EH (cell line): ENCODE measurements at places on chromosomes 6 and 20.

DNA sequence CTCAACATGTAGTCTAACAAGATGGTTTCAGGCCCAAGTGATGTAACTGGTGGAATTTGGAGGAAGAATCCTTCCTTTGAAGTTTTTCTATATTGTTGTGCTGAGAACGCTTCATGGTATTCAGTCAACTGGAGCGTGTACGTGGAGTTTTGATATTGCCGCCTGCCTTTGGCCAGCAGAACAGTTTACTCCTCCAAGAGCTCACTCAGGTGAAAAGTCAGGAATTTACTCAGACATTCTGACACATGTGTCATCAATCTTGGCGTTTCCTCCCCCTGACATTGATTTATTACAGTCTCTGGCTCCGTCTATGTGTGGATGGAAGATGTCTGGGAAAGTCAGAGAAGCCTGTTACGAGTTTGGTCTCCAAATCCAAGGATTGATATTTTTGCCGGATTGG, 19.0 kb upstream of the TGM2 start:
- no peak for DNase-seq

GRCh38 chr20:2114127-2114959, 12.7 kb downstream of the STK35 start:
- peak; percentile 9 for DNase-seq

DNA sequence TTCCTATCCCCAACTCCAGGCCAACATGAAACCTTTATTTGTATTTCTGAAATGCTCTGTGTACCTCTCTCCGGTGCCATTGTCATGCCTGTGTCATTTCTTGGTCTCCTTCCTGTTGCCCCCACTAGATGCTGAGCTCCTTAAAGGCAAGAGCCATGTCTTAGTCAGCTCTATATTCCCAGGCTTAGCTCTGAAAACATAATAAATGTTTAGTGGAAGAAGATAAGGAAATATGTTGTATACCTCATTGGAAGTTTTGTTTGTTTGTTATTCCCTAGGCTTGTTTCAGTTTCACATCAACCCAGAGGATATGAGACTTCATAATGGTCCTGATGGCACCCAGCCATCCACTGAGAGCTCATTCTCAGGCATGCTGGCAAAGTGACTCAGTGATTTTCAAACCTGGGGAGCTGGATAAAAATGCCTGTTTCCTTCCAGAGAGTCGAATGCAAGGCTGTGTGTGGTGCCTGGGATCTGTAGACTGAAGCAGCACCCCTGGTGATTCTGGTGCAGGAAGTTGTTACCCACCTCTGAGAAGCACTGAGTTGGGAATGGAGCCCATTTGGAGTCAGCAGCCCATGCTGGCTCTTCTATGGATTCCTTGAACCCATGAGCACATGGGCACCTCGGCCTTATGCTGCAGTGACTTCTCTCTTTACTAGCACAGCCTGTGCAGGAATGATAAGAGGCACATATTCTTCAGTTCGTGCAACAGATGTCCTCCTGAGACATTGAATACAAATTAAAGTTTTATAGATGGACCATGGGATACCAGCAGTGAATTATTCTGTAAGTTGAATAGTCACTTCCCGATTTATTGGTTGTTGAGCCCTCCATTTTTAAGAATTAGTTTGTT, 205.2 kb downstream of the FARS2 start:
- DNase-seq: peak; percentile 88

DNA sequence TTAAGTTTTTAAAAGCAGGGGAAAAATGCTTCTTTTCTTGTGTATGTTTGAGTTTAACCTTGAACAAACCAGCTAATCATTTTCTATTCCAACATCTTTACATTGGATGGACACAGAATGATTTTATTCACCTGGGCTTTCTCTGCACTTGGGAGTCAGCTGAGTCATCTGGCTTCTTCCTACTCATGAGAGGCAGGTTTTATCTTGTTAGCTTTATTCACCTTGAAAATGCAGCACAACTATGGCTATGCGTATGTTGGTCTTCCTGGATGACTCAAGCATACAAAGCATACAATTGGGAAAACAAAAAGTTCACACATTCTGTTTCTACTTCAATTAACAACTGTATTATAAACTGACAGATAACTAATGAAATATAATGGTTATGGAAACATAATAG, 737.7 kb downstream of the FRK start:
- no peak for DNase-seq

DNA sequence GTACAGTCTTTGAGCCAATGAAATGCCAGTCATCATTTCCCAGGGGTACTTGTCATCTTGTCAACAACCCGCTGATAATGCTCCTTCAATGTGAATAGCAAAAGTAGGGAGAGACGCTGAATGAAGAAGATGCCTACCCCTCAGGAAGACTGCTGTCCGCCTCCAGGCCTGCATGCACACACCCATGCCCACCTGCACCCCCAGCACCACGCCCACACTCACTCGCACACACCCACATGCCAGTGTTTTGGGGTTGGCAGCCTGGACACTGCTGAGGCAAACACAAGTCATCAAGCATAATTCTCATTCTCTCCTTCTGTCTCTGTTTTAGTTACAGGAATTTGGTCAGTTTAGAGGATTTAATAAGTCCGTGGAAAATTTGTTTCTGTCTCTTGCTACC, 63.6 kb downstream of the SYTL3 start:
- no peak for DNase-seq

- no peak for DNase-seq
Observed at GRCh38 chr6:156846845-156847599, 69.8 kb downstream of the ARID1B start.

DNA sequence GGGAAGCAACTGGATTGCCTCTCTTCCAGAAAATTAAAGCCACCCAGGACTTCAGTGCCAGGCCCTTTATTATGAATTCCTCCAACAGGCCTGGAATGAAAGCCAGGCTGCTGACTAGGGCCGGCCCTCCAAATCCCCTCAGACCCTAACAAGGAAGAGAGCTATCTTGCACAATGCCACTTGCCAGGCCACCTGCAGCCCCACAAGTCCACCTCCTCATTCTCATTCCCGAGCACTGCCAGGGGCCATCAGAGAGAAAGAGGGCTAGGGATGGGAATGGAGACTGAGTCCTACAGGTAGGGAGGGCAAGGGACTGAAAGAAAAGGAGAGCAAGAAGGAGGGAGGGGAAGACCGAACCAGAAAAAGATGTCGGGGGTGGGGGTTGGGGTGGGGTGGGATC, 86.5 kb downstream of the MRPL14 start:
- DNase-seq: no peak

DNA sequence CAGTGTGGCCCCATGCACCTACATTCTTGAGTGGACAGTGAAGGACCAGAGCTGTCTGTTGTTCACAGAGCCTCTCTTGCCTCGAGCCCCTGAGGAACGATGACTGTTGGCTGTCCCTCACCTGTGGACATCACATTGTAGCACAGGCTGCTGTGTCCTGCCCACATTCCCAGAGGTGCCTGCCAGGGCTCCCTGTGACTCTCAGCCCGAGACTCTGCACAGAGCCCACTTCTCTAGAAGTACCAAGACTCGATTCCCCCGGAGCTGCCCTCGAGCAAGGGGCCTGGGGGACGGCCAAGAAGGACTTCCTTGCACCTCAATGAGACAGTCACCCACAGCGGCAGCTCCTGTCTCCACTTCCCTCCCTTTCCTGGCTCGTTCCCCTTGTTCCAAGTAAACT, 28.6 kb upstream of the DLGAP4 start:
- DNase-seq: no peak

DNA sequence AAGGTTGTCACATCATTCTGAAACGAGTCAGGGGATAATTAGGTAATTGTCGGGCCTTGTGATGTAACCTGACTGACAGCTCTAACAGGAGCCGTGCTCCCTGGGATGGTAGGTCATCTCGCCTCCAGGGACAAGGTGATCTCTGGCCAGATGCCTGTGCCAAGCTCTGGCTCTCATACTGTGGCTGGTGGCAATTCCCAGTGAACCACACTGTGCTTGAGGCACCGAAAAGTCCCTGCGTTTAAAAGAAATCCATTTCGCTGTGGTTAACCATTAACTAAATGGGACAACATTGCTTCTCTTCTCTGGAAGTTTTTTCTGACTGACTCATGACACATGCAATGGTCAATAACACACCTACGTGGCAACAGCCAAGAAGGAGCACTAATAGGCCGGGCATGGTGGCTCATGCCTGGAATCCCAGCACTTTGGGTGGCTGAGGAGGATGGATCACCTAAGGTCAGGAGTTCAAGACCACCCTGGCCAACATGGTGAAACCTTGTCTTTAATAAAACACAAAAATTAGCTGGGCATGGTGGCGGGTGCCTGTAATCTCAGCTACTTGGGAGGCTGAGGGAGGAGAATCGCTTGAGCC, 669.2 kb downstream of the PRKN start:
- DNase-seq: no peak

GRCh38 chr6:50716899-50717509, 3.7 kb downstream of the TFAP2D start:
- no peak for DNase-seq

GRCh38 chr6:7979831-7980230, 69.2 kb upstream of the TXNDC5 start:
- DNase-seq: peak; percentile 62

- DNase-seq: no peak
Observed at GRCh38 chr6:54179152-54179551, 67.9 kb downstream of the MLIP start.

DNA sequence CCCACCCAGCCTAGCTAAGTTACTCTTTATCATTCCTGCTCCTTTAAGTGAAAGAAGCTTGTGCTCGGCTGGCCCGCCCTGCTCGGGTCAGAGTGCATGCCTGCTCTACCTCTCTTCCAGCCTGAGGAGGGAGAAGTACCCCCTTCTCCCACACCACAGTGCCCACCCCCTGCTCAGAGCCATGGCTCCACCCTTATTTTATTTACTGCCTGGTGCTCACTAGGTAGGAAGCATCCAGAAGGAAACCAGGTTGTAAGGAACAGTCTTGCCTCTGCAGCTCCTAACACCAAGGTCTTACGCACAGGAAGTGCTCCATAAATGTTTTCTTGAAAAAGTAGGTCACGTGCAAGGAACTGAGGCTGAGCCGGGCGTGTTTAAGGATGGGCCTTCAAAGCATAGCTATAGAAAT, 105.7 kb upstream of the SNX9 start:
- DNase-seq: no peak

- no peak for DNase-seq
Observed at GRCh38 chr6:165575158-165575549, 87.9 kb downstream of the PDE10A start.

GRCh38 chr6:131062241-131063027, 611 bp downstream of the EPB41L2 start:
- DNase-seq: no peak

DNA sequence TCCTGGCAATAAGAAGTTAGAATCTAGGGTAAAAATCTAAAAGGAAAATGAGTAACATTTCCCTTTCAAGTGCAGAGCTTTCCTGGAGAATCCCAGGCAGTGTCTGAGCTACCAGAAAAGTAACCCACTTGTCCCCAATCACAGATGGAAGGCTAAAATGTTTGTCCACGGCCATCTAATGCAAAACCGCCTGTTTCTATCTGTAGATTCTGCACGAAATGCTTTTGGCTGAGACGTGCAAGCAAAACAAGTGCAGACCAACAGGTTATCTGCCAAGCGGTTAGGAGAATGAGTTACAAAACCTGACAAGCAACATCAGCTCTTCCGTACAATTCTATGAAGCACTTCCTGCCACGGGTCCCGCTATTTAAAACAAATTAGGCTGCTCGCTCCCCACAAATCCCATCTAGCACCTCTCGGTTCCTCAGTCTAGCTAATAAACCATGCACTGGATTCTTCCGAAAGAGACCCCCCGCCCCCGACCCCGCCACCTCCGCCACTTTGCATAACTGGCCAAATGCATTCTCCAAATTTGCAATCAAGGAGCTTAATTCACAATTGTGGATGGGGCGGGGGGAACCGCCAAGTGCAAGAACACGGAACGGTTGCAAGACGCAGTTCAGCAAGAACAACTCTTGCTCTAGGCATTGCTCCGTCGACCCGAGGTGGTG, 1.4 kb downstream of the ELOVL5 start:
- DNase-seq: peak; percentile 48

DNA sequence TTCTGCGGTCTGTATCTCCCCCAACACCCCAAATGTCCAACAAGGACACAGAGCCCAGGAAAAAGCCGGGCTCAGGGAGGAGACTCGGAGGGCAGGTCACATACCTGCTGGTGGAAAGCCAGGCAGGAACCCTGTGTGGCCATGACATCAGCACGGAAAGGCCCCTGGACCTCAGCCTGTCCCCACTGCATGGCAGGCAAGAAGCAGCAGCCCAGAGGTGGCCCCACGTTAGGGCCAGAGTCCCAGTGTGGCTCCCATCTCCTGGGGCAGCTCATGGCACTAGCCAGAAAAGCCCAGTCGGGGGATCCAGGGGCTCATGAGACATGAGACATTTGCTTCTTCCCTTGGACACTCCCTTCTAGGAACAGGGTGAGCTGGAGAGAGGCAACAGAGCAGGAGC, 258.7 kb downstream of the DLL1 start:
- DNase-seq: no peak

DNA sequence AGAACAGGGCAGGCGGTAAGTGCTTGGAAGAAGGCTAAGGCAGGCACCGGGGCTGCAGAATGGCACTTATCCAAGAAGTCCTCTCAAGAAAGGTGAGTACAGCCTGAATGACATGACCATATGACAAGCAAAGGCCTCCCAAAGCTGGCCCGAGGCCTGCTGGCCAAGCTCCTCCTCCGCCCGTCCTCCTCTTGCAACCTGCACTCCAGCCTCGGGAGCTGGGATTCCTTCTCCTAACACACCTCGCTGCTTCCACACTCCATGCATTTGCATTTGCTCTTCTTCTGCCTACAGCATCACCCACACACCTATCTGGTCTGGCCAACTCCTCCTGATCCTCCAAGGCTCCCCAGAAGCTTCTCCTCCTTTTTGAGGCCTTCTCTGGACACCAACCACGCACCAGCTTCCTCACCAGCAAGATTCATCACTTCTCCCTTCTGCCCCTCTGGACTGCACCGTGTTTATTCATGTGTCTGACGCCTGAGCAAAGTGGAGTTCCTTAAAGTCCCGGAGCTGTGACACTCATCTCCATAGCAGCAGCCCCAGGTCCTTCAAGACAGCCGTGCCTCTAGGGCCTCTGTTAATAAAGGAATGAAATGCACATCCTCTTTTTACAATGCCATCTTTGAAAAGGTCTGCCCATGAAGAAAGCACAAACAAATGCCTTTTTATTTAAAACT, 32.3 kb downstream of the CNKSR3 start:
- peak; percentile 62 for DNase-seq

- no peak for DNase-seq
Observed at GRCh38 chr20:57193094-57193493, 73.3 kb downstream of the BMP7 start.

DNA sequence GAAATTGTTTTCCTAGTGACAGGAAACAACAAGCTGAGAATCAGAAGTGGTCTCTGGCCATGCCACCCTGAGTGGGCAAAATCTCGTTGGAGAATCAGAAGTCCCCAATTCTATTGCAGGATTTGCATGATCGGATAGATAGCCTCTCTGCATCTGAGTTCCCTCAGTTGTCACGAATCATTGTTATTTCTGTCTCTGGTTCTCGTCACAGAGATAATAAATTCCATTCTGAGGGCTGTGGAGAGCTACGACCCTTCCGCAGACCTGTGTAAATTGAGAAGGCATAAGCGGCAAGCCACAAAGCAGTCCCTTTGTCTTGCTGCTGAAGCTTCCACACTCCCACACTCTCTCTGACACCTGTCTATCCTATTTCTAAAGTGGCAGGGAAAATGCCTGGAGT, 102.4 kb upstream of the CNR1 start:
- DNase-seq: no peak
